ENCODE measurements at places on chromosomes 3 and 15.
A peak's percentile ranks its signal among the peaks of the same experiment; 100 is the strongest.

DNA sequence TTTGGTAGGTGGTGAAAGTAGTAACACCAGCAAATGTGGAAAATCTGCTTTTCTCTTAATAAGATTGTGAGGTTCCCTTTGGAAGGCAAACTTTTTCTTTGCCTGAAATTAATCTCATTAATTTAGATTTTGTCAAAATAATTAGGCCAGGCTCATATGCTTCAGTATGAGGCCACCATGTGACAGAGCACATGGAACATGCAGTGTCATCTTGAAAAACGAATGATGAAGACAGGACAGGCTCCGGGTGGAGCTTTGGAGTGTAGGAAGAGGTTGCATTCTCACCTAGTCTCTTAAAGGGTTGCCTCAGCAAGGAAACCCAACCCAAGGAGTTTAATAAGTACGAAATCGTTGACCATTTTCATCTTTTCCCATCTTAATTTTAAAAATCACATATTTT, 18.6 kb upstream of the LZTFL1 start:
- DNase-seq, result no peak

DNA sequence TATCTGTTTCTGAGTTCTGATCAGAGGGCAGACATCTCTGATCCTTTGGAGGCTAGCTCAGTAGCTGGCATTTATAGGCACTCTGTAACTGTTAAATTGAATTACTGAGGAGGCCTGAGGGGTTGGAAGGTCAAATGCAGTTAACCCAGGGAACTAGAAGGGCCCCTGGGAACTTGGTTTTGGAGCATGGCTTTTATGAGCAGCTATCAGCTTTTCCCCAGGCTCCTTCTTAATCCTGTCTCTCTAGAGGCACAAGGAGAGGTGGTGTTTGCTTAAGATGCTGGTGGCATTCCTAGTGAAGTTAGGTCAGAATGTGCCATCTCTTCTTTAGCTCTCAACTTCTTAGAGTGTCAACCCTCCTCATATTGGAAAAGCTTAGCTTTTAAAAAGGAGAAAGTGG, 128.9 kb downstream of the LPP start:
- no peak for DNase-seq

- no peak for DNase-seq
Measured at GRCh38 chr15:56824175-56824574, 90.9 kb upstream of the ZNF280D start.

DNA sequence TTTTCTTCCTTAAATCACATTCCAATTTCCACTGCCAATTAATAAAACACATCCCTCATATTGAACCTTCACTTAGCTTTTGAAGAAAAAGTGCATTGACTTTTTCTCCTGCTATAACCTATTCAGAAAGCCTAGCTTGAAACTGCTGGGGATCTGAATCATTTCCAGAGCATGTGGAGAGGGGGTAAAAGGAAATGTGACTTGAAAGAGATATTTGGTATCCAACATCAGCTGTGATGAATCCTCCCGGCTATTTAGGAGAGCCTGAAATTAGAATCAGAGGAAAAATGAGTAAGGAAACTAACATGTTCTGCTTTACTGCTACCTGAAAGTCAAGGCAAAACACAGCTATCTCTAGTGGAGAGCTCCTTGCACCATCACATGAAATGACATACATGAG, 2.6 kb upstream of the GNB5 start:
- no peak for DNase-seq

DNA sequence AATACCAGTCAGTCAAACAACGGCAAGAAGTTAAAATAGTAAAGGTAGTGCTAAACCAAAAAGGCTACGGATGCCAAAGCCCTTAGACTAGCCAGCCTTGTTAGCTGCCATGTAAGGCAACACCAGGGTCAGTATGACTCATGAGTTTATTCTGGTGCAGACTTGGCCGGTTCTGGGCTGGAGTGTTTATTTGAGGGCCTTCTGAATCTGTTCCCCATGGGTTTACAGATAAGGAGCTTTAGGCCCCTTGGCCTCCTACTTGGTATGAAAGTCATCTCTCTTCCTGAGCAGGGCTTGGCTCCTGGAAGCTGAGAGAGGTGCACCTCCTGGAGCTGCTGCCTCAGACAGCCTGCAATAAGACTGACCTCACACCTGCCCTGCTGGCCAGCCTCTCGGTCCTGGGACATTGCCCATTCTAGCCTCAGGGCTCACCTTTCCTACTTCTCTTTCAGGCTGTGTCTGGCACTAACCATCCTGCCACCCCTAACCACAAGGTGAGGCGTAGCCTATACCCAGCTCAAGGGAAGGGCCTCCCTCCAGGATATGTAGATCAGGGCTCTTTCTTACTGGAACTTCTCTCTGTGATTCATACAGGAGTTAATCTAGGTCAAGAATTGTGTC, 10.4 kb upstream of the RTP1 start:
- peak; percentile 87 for DNase-seq

DNA sequence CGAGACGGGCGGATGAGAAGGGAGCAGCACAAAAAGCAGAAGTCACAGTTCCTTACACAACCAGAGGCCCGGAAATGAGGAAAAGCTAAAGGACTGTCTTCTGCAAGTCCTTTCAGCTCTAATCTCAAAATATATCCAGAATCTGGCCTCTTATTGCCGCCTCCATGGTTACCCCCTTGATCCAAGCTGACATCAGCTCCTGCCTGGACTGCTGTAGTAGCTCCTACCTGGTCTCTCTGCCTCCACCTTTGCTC, 324.0 kb upstream of the ROPN1 start:
- no peak for DNase-seq

DNA sequence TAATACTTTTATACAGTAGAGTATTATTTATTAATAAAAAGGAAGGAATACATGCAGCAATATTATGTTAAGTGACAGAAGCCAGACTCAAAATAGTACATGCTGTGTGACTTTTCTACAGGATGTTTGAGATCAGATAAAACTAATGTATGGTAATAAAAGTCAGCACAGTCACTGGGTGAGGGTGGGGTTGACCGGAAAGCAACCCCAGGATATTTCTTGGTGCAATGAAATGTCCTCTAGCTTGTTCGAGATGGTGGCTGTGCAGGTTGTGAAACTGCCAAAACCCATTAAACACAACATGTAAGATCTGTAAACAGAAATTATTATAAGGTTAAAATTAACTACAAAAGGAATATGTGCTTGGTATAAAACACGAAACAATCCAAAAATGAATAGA, 20.8 kb upstream of the ALDH1L1 start:
- DNase-seq, result no peak

DNA sequence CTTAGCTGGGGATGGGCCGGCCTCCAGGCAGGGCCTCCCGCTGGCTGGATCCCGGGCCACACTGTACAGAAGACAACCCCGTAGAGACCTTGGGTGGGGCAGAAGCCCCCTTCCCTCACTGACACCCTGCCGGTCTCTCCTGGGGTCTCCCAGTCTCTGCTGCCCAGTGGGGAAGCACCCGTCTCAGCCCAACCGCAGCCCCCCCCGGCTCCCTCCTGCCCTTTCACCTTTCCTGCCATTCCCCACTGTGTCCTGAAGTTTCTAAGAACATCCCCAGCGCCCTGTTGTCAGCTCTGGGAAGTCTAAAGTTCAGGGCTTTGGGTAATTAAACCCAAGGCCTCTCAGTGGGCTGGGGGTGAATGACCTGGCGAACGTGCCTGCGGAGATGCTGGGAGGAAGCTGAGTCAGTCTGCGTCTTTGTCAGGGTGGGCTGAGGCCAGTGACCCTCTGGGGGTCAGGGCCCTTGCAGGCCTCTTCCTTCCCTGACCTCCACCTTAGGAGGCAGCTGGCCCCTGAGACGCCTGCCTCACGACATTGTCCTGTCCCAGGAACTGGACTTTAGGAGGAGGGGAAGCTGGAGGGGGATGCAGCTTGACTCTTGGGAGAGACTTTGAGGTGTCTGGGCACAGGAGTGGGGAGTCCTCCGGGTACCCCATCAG, 1.4 kb upstream of the SLC51A start:
- no peak for DNase-seq

DNA sequence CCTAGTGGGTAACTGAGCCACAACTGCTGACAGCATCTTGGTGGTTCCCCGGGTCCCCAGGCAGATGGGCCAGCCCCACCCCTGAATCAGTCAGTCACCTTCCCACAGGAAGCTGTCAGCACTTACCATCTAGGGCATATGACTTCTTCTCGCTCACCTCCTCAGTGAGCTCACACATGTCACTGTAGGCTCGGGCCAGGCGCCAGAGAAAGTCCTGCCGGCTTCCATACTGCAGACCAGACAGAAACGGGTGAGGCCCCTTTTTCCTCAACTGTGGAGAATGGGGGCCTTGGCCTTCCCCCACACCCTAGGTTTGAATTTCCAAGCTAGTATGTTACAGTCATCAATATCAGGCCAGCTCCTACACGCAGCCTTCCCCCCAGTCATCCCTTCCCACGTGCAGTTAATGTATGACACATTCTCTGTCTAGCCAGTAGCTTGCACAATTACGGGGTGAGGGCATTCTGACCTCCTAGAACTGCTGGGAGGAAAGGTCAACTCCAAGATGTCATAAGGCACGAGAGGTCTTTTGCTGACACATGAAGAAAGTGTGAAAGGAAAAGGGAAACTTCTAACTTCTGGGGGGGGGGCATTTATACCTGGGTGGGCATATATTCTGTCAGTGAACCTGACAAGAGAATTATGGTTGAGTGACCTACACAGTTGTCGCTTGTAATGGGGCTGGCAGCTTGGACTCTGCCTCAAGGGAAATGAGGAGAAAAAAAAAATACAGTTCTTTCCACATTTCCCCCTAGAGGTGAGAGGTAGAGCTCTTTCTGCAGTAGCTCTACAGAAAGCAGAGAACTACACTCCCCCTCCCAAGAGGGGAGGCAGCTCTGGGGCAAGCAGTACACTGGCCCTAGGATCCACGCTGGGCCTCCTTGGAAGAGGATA, 10.9 kb downstream of the RMDN3 start:
- DNase-seq, result peak; percentile 59

DNA sequence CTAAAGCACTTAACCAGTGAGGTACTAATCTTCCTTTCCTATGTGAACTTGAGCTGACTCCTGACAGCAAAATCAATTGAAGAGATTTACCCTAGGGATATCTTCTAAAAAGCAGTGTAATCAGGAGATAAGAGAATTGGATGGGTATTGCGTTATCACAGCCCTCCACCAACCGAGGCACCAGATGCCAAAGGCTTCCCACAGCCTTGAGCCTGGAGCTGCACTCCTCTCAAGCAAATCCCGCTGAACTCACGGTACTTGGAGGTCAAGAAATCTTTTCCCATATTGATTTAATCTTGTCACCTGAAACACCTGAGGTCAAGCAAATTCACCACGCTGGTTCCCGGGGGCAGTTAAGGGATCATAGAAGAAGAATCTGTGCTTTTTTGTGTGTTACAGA, 346.8 kb downstream of the TBL1XR1 start:
- no peak for DNase-seq

GRCh38 chr3:9201266-9201665, 48.2 kb downstream of the SRGAP3 start:
- no peak for DNase-seq

DNA sequence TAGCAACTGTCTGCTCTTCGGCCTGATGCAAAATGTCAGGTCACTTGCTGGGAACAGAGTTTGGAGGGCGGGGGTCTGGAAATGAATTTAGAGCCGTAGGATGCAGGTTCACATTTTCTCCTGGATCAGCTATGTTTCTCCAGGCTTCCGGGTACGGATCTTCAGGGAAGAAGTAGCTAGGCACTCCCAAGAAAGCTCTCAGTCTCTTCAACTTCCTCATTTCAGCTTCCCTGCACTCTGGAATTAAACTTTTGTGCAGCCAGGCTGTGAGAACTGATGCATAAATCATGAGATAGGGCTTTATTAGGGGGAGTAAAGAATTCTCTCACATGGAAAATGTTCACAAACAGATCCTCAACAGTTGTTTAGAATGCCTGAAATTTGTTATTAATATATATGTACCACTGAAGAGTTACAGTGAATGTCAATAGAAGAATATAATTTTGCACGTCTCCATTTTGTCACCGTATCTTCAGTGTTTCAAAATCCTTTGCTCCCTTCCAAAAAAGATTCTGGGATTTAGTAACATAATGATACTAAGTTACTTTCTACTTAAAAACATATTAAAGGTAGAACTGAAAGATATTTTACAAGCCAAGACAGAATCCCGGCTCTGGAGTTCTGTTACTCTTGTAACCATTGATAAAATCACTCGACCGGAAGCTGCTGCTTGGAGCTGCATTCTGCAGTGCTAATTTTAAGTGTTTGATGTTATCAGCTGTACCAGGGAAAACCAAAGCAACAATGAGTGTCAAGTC, 178.5 kb upstream of the P2RY1 start:
- no peak for DNase-seq

DNA sequence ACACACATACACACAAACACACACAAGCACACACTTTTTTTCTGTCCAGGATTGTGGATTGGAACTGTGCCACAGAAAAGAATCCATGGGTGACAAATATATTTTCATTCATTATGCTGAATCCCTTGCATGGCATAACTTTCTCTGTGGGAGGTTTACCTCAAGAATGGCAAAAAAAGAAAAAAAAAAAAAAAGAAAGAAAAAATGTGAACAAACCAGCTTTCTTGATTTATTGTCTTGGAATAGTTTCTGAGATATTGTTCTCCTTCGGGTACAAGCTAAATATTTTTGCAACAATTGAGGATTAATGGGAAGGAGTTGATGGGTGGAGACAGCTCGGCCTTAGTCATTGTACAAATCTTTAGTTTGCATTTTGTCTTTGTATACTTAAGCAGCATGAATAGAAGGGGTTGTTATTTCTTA, 153.1 kb downstream of the GMNC start:
- DNase-seq, result peak; percentile 57

GRCh38 chr3:18403061-18403460, 22.1 kb downstream of the SATB1 start:
- no peak for DNase-seq

DNA sequence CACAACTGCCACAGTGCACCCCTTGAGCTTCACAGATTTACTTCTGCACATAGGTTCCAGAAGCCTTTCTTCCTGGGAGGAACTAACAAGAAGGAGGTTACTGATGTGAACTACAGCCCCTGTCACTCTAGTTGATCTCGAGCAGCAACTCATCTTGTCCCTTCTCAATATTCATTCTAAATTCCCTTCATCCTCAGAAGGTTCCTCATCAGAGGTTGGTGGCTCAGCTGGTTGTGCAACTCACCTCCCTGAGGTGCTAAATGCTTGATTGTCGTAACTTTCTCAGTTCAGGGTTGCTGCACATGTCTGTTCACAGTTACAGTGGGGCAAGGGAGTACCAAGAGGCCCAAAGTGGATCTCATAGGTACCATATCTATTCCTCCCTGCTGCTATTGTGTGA, 5.7 kb upstream of the A4GNT start:
- DNase-seq, result no peak

GRCh38 chr15:98612490-98613110, 35.7 kb upstream of the IGF1R start:
- no peak for DNase-seq

GRCh38 chr3:18405141-18405540, 20.0 kb downstream of the SATB1 start:
- no peak for DNase-seq

GRCh38 chr15:76035593-76035992, 23.4 kb upstream of the NRG4 start:
- no peak for DNase-seq
